ENCODE measurements at places on chromosomes 11 and 22.
A peak's percentile ranks its signal among the peaks of the same experiment; 100 is the strongest.

DNA sequence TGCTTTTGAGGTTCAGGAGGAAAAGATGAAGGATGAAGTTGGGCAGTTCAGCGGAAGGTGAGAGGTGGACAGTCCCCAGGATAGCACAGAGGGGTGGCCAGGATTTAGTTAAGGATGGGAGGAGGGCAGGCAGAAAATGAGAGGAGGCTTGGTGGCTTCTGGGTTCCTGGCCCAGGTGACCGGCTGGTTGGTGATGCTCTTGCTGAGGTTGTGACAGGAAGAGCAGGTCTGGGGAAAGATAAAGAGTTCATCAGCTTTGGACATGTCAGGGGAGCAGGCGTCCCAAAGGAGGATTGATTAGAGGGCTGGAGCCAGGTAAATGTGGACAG is 27.6 kb upstream of the P2RY2 start:
- no peak overlapping the region for H3K4me3 ChIP-seq
- no peak for DNase-seq
- H3K4me1 ChIP-seq = no peaks in the 10 kb centered on the region
- H3K27ac ChIP-seq = no peak overlapping the region
- no peaks in the 10 kb centered on the region for H3K36me3 ChIP-seq

DNA sequence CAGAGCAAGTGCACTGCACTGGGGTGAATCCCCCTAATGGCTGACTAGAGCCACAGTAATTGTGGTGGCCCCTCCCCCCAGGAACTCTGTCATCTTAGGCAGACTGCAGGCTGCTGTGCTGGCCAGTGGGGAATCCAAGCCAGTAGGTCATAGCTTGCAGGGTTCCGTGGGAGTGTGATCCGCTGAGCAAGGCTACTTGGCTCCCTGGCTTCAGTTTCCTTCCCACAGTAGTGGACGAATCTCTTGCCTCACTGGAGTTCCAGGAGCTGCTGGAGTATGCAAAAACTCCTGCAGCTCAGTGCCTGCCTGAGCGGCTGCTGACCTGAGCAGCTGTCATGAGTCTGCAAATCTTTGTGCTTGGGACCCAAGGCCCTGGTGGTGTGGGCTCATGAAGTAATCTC is 13.2 kb downstream of the OOSP3 start:
- no peak for DNase-seq
- no peaks in the 10 kb centered on the region for H3K4me1 ChIP-seq

GRCh38 chr22:36937319-36938027 is 24.0 kb downstream of the CSF2RB start:
- no peak for DNase-seq
- H3K27ac ChIP-seq = no peak overlapping the region
- no peak overlapping the region for H3K4me3 ChIP-seq
- no peaks in the 10 kb centered on the region for H3K36me3 ChIP-seq
- H3K4me1 ChIP-seq = no peaks in the 10 kb centered on the region
- H3K27me3 ChIP-seq = no peaks in the 10 kb centered on the region

DNA sequence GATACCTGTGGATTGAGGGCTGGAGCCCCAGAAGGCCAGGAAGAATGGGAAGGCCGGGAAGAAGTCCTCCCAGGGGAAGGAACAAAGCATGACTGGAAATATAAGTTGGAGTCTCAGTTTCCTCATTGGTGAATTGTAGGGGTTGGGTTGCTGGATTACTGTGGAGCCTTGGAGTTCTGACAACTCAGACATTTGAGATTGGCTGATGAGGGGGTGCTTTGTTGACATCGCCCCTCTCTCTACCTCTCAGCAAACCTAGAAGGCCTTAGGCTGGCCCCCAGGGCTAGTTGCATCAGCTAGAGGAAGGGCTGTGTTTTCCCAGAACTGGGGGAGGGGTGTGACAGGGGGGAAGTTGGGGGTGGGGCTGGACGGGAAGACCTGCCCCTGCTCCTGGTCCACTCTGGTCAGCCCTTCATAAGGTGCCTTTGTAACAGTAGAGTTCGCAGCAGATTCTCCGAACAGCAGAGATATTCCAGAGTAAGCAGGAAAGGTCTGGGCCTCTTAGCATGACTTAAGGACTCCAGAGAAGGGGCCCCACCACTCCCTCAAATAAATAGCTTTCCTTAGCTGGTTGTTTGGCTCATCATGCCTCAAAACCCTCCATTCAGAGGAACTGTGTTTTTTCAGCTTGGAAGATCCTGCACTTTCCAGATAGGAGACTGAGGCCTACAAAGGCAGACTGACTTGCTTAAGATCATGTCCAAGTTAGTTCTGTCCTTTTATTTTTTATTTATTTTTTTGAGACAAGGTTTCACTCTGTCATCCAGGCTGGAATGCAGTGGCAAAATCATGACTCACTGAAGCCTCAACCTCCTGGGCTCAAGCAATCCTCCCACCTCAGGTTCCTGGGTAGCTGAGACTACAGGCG is 12.5 kb upstream of the THRSP start:
- peaks cover 18% of the 10 kb centered on the region for H3K4me1 ChIP-seq
- no peaks in the 10 kb centered on the region for H3K36me3 ChIP-seq
- no peak overlapping the region for H3K4me3 ChIP-seq
- DNase-seq = no peak
- H3K27ac ChIP-seq = no peak overlapping the region

DNA sequence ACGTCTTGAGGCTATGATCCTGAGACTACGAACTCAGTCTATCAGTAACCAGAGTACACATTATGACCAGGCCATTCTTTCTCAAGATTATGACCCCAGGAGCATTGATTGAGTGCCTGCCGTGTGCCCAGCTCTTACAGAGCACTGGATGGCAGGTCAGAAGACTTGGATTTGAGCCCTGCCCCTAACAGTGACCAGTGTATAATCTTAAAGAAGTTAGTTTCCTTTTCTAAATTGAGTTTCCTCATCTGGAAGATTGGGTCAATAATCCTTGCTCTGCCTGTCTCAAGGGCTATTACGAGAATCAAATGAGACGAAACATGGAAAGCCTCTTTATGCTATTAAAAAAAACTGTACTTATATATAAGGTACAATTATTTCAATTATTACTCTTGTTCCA is 38.2 kb downstream of the SLCO2B1 start:
- no peak overlapping the region for H3K4me3 ChIP-seq
- H3K27me3 ChIP-seq = no peaks in the 10 kb centered on the region
- H3K27ac ChIP-seq = no peak overlapping the region
- H3K4me1 ChIP-seq = peaks cover 46% of the 10 kb centered on the region
- H3K36me3 ChIP-seq = peaks cover 32% of the 10 kb centered on the region

- no peaks in the 10 kb centered on the region for H3K4me1 ChIP-seq
- no peaks in the 10 kb centered on the region for H3K27me3 ChIP-seq
- no peak overlapping the region for H3K27ac ChIP-seq
- H3K4me3 ChIP-seq = no peak overlapping the region
- DNase-seq = no peak
- no peaks in the 10 kb centered on the region for H3K36me3 ChIP-seq
These were observed 228.4 kb downstream of the FAT3 start for GRCh38 chr11:92453055-92453454.

GRCh38 chr11:118912742-118913410 is 12.8 kb downstream of the BCL9L start:
- H3K27ac ChIP-seq = peak overlapping the region; percentile 75
- no peak for DNase-seq
- H3K4me3 ChIP-seq = no peak overlapping the region
- H3K36me3 ChIP-seq = no peaks in the 10 kb centered on the region

DNA sequence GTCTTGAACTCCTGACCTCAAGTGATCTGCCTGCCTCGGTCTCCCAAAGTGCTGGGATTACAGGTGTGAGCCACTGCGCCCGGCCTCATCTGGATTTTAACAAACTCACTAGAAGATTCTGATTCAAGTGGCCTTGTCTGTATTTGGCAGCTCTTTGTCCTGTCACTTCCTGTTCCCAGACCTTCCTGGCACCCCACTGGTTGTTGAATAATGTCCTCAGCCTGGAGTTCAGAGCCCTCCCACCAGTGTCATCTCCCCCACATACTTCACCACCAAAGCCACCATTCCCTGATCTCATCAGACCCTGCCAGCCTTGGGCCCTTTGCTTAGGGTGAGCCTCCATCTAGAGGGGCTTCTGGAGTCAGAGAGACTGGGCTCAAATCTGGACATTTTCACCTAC is 3.3 kb downstream of the PELI3 start:
- no peak for DNase-seq
- no peaks in the 10 kb centered on the region for H3K36me3 ChIP-seq
- H3K4me1 ChIP-seq = peaks cover 16% of the 10 kb centered on the region
- no peak overlapping the region for H3K27ac ChIP-seq

DNA sequence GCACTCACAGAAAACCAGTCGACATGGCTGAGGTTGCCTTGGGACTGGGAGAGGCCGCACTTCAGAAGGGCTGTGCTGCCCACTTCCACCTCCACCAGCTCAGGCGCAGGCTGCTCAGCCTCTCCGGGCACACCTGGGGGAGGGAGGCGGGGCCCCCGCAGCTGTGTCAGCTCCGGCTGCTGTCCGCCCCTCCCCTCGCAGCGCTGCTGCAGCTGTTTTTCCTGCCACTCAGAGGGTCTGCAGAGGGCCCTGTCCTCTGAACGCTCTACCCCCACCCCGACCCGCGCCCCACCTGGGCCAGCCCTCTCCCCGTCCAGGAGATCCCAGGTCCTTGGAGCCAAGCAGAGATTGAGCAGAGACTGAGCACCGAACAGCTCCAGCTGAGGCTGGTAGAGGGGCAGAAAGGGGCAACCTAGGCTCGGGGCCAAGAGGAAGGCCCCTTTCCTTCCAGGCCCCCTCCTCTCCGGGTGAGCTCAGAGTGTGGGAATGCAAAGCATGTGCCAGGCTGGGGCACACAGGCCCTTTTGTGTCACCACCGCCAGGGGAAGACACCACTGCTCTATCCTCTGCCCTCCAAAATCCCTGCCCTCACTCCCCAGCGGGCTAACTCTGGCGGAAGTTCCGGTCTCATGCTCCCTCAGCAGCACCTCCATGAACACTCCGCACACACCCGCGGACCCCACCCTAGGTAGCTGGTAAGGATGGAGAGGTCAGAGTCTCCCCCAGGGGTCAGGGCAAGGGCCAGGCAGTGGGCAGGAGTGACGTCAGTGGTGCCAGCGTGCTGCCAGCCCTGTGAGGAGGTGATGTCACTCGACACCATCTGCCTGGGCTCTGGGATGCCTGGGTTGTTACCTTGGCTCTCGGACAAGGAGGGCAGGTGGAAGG is 1.6 kb downstream of the MCAM start:
- peak overlapping the region; percentile 26 for H3K4me3 ChIP-seq
- H3K4me1 ChIP-seq = peaks cover 8% of the 10 kb centered on the region
- no peak for DNase-seq
- H3K36me3 ChIP-seq = no peaks in the 10 kb centered on the region
- no peaks in the 10 kb centered on the region for H3K27me3 ChIP-seq
- peak overlapping the region; percentile 9 for H3K27ac ChIP-seq

- DNase-seq = no peak
- no peaks in the 10 kb centered on the region for H3K27me3 ChIP-seq
- H3K27ac ChIP-seq = no peak overlapping the region
- no peak overlapping the region for H3K4me3 ChIP-seq
- H3K4me1 ChIP-seq = no peaks in the 10 kb centered on the region
These were observed 5.6 kb downstream of the TPBGL start for GRCh38 chr11:75246006-75246670.

GRCh38 chr22:25064894-25065560 is 112.5 kb downstream of the KIAA1671 start:
- no peak overlapping the region for H3K27ac ChIP-seq
- no peaks in the 10 kb centered on the region for H3K4me1 ChIP-seq
- no peak for DNase-seq
- no peak overlapping the region for H3K4me3 ChIP-seq
- no peaks in the 10 kb centered on the region for H3K36me3 ChIP-seq

DNA sequence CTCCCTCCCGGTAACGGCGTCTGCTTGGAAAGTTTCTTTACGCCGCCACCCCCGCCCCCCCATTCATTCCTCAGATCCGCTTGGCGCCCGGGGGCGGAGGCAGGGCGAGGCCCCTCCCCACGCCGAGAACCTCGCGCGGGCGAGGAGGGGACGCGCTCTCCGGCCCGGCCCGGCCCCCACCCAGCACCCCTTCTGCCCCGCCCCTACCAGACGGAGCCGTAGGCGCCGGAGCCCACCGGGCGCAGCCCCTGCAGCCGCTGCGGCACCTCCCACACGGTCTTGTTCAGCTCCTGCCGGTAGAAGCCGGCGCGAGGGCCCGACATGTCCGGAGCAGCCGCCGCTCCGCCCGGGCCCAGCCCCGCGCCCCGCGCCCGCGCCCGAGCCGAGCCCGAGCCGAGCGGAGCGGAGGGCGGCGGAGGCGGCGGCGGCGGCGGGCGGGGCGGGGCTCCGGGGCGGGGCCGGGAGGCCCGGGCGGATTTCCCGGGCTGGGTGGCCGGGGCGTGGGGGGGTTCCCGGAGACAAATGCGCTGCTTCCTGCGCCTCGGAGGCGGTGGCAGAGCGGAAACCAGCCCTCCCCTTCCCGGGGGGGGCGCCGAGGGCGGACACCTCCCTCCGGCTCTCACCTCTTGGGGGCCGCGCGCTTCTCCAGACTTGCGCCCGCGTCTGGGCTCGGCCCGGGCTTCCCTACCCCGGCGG is at the start of gene MAPK11:
Gene MAPK11, minus strand, starts transcription at position 411 of the 696 bp plus-strand sequence. Its CDS starts 88 bp downstream, at position 323.
- peaks cover 3% of the 10 kb centered on the region for H3K36me3 ChIP-seq
- H3K27ac ChIP-seq = no peak within 1 kb of the TSS
- peaks cover 49% of the 10 kb centered on the region for H3K4me1 ChIP-seq
- H3K27me3 ChIP-seq = no peaks in the 10 kb centered on the region

DNA sequence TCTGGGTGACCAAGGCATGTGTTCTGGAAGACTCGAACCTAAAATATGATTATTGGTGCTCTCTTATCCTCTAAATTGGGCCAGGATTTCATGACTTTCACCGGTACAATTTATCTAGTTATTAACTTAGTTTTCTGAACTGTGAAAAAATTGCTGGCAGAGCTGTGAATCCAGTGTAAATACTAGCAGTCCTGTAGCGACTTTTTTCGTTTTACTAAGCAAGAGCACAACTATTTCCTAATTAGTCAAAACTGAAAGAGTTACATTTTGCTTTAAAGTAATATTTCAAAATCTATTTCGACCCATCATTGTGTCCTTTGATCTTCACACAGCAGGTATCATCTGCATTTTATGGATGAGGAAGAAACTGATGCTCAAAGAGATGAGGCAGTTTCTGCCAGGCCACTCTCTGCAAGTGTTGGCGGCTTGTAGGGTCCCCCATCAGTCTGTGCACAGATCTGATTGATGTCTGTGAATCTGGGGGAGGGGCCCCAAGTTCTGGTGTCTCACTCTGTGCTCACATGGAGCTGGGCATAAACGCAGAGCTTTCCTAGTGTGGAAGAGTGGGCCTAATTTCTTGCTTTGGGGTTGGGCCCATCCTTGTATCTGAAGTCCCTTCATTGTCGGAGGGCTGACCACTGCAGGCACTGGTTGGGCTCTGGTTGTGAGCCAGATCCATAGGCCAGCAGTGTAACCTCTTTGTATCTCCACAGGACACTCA is 1.4 kb upstream of the TRMT2A start:
- H3K4me1 ChIP-seq = peaks cover 41% of the 10 kb centered on the region
- H3K27me3 ChIP-seq = no peaks in the 10 kb centered on the region
- H3K36me3 ChIP-seq = peaks cover 29% of the 10 kb centered on the region
- H3K4me3 ChIP-seq = peak overlapping the region; percentile 91
- peak overlapping the region; percentile 72 for H3K27ac ChIP-seq

DNA sequence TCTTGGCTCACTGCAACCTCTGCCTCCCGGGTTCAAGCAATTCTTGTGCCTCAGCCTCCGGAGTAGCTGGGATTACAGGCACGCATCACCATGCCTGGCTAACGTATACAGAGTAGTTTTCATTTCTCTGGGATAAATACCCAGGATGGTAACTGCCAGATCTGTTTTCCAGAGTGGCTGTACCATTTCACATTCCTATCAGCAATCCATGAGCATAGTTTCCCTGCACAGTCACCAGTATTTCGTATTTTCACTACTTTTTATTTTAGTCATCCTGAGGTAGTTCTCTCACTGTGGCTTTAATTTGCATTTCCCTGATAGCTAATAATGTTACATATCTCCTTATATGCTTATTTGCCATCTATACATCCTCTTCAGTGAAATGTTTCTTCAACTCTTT is 11.0 kb upstream of the SCARF2 start:
- no peaks in the 10 kb centered on the region for H3K27me3 ChIP-seq
- no peaks in the 10 kb centered on the region for H3K36me3 ChIP-seq
- H3K4me1 ChIP-seq = no peaks in the 10 kb centered on the region
- no peak overlapping the region for H3K4me3 ChIP-seq
- DNase-seq = no peak
